ENCODE measurements at places on chromosomes 16 and 17.
A peak's percentile ranks its signal among the peaks of the same experiment; 100 is the strongest.

DNA sequence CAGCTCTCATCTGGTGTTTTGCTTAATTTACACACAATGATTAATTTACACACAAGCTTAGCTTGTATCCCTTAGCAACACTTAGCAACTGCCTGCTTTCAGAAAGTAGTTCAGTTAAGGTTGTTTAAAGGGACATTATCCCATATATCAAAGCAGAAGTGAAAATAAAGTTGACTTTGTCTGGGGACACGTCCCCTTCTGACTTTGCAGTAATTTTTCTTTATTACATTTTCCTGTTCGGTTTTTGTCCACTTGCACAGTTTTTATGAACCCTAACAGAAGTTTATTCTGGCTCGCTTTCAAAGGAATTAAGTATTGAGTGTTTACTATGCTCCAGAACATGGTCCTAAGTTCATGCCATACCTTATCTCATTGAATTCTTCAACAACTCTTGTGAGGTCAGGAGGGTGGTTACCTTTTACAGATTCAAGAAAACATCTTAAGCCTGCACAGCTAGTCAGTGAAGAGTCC lies 41.5 kb downstream of the ARHGAP44 start:
- no peaks in the 10 kb centered on the region for H3K36me3 ChIP-seq
- DNase-seq, result no peak
- H3K27ac ChIP-seq, result no peak overlapping the region
- H3K4me3 ChIP-seq, result no peak overlapping the region
- peaks cover 12% of the 10 kb centered on the region for H3K27me3 ChIP-seq
- no peaks in the 10 kb centered on the region for H3K4me1 ChIP-seq

- H3K36me3 ChIP-seq, result no peaks in the 10 kb centered on the region
- H3K27me3 ChIP-seq, result no peaks in the 10 kb centered on the region
- H3K4me3 ChIP-seq, result no peak overlapping the region
Measured at GRCh38 chr17:51818777-51819176, 339.7 kb downstream of the CA10 start.

DNA sequence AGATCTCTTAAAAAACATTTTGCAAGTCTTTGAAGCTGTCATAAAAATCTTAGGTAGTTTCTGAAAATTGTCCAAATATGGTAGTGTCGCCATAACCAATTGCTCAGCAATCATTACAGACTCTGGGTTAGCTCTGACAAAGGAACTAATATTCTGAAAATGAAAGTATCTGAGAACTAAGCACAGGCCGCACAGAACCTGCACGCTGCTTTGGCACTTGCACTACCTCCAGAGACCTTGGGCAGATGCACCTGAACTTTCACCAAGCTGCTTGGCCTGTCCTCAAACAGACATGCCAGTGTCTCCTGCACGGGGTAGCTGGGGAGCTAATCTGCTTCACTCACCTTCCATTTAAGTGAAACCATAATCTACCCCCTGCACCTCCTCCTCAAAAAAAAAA lies 317.0 kb downstream of the MAF start:
- peaks cover 39% of the 10 kb centered on the region for H3K4me1 ChIP-seq
- no peaks in the 10 kb centered on the region for H3K36me3 ChIP-seq
- H3K4me3 ChIP-seq, result no peak overlapping the region
- H3K27me3 ChIP-seq, result peaks cover 43% of the 10 kb centered on the region
- no peak for DNase-seq

- peaks cover 12% of the 10 kb centered on the region for H3K4me1 ChIP-seq
- H3K36me3 ChIP-seq, result peaks cover 18% of the 10 kb centered on the region
- no peak for DNase-seq
- no peak overlapping the region for H3K4me3 ChIP-seq
Measured at GRCh38 chr16:81624760-81625543, 154.1 kb upstream of the PLCG2 start.

GRCh38 chr16:87207965-87208364 lies 109.2 kb downstream of the C16orf95 start:
- peaks cover 5% of the 10 kb centered on the region for H3K27me3 ChIP-seq
- H3K36me3 ChIP-seq, result no peaks in the 10 kb centered on the region
- no peak overlapping the region for H3K27ac ChIP-seq
- DNase-seq, result no peak
- H3K4me3 ChIP-seq, result no peak overlapping the region

GRCh38 chr16:8943966-8944759 lies 19.5 kb downstream of the USP7 start:
- peak overlapping the region; percentile 94 for H3K27ac ChIP-seq
- H3K4me3 ChIP-seq, result peak overlapping the region; percentile 73
- H3K4me1 ChIP-seq, result peaks cover 74% of the 10 kb centered on the region
- peaks cover 5% of the 10 kb centered on the region for H3K36me3 ChIP-seq

DNA sequence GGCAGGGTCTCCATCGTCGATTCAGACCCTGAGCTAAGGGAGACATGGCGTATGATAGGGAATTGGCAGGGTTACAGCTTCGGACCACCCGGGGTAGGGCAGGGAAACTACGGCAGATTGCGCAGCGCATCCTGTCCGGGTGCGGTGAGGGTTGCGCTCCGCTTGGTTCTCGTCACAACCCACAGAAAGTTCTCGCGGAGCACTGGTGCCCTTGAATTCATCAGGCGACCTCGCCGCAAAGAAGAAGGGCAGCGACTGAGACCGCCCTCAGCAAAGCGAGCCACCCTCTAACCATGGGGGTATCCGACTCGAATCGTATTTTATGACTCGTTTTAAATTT lies 1.2 kb downstream of the HS3ST3B1 start:
- H3K36me3 ChIP-seq, result peaks cover 18% of the 10 kb centered on the region
- peaks cover 19% of the 10 kb centered on the region for H3K27me3 ChIP-seq
- peaks cover 42% of the 10 kb centered on the region for H3K4me1 ChIP-seq
- H3K27ac ChIP-seq, result peak overlapping the region; percentile 92
- DNase-seq, result peak; percentile 76

GRCh38 chr17:79887451-79887991 lies 48.3 kb upstream of the CBX4 start:
- no peak for DNase-seq
- no peaks in the 10 kb centered on the region for H3K36me3 ChIP-seq
- no peak overlapping the region for H3K27ac ChIP-seq
- peaks cover 76% of the 10 kb centered on the region for H3K27me3 ChIP-seq
- peaks cover 5% of the 10 kb centered on the region for H3K4me1 ChIP-seq
- H3K4me3 ChIP-seq, result no peak overlapping the region

GRCh38 chr16:1278477-1278876 lies 22.6 kb downstream of the TPSD1 start:
- no peaks in the 10 kb centered on the region for H3K36me3 ChIP-seq
- no peak for DNase-seq
- H3K27ac ChIP-seq, result no peak overlapping the region
- peaks cover 32% of the 10 kb centered on the region for H3K27me3 ChIP-seq
- H3K4me1 ChIP-seq, result peaks cover 4% of the 10 kb centered on the region

DNA sequence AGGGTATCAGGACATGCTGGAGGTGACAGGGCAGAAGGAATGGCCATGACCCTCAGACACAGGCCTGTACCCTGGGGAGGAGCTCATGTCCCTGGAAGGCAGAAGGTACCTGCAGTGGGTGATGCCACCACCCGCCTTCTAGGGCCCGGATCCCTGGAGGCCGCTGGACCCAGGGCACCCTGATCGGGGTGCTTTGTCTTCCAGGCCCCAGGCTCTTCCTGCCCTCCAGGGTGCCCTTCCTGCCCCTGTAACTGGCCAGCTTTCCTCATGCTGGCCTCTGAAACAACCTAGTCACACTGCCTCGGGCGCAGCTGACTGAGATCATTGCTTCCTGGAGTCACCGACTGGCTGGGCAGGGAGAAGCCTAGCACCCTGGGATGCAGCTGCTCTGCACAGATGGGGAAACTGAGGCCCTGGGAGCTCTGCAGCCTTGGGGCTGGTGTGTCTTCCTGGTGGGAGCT lies 5.8 kb downstream of the ADCY7 start:
- H3K4me1 ChIP-seq, result peaks cover 49% of the 10 kb centered on the region
- H3K27ac ChIP-seq, result peak overlapping the region; percentile 80
- no peak for DNase-seq
- H3K27me3 ChIP-seq, result no peaks in the 10 kb centered on the region
- peaks cover 3% of the 10 kb centered on the region for H3K36me3 ChIP-seq
- H3K4me3 ChIP-seq, result no peak overlapping the region

GRCh38 chr16:31696968-31697743 lies 169.5 kb downstream of the AHSP start:
- DNase-seq, result no peak
- H3K4me1 ChIP-seq, result peaks cover 10% of the 10 kb centered on the region
- no peak overlapping the region for H3K4me3 ChIP-seq
- peaks cover 6% of the 10 kb centered on the region for H3K36me3 ChIP-seq

GRCh38 chr16:46737621-46738214 lies 10.4 kb downstream of the MYLK3 start:
- H3K4me3 ChIP-seq, result no peak overlapping the region
- H3K4me1 ChIP-seq, result peaks cover 6% of the 10 kb centered on the region
- H3K27me3 ChIP-seq, result no peaks in the 10 kb centered on the region
- no peaks in the 10 kb centered on the region for H3K36me3 ChIP-seq
- peak overlapping the region; percentile 72 for H3K27ac ChIP-seq

GRCh38 chr16:2956579-2956956 lies 7.5 kb upstream of the KREMEN2 start:
- H3K27ac ChIP-seq, result no peak overlapping the region
- no peak for DNase-seq
- H3K4me1 ChIP-seq, result peaks cover 8% of the 10 kb centered on the region
- no peak overlapping the region for H3K4me3 ChIP-seq
- no peaks in the 10 kb centered on the region for H3K36me3 ChIP-seq

DNA sequence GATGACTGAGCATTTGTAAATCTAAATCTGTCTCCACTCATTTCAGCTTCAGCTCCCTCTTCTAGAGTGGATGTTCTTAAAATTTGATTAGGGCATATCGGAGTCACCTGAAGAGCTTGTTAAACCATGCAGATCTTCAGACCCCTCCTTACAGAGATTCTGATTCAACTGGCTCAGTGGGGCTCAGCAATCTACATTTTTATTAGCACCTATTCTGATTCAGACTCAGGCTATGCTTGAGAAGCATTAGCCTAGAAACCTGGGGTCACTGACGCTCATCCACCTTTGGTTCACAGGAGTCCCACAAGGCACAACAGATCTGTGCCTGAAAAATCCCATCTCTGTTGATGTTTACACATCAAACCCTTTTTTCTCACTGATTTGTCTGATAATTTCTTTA lies 365.6 kb downstream of the GRIN2A start:
- peaks cover 18% of the 10 kb centered on the region for H3K27me3 ChIP-seq
- H3K4me1 ChIP-seq, result no peaks in the 10 kb centered on the region
- H3K36me3 ChIP-seq, result no peaks in the 10 kb centered on the region
- H3K4me3 ChIP-seq, result no peak overlapping the region

DNA sequence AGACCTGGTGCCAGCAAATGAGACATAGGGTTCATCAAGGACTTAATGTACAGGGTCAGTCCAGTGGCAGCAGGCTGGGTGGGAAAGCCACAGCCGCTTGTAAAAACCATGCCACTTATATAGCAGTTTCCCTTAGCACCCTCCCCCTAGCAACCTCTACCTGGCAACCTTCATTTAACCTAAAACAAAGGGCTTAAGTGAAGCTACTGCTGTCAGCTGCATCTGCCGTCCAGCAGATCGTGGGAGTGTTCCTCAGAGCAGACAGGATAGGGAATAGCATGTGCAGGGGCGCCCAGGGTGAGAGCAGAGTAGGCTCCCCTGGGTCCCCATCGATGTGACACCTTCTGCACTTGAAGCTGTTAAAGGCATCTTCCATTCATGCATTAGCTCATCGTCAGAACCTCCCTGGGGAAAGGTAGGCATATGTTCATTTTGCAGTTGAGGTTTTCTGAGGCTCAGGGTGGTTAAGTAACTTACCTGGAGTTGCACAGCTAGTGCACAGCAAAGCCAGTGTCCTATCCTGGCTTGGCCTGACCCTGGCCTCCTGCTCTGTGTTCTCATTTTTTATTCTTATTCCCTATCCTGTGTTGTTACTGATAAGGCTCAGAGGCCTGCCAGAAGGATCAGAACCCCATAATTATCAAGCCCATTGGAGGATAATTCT lies 112.5 kb downstream of the SOCS1 start:
- peaks cover 32% of the 10 kb centered on the region for H3K4me1 ChIP-seq
- no peak overlapping the region for H3K27ac ChIP-seq
- no peak for DNase-seq
- peaks cover 41% of the 10 kb centered on the region for H3K36me3 ChIP-seq
- no peaks in the 10 kb centered on the region for H3K27me3 ChIP-seq

GRCh38 chr17:64747938-64748540 lies 85.9 kb upstream of the SMURF2 start:
- no peaks in the 10 kb centered on the region for H3K27me3 ChIP-seq
- H3K36me3 ChIP-seq, result peaks cover 8% of the 10 kb centered on the region
- no peak overlapping the region for H3K27ac ChIP-seq
- no peak for DNase-seq
- no peaks in the 10 kb centered on the region for H3K4me1 ChIP-seq
- H3K4me3 ChIP-seq, result no peak overlapping the region

GRCh38 chr16:49441366-49441780 lies 67.8 kb downstream of the C16orf78 start:
- peak overlapping the region; percentile 40 for H3K27ac ChIP-seq
- H3K4me3 ChIP-seq, result peak overlapping the region; percentile 66
- peak; percentile 50 for DNase-seq
- H3K27me3 ChIP-seq, result no peaks in the 10 kb centered on the region
- H3K4me1 ChIP-seq, result peaks cover 16% of the 10 kb centered on the region

DNA sequence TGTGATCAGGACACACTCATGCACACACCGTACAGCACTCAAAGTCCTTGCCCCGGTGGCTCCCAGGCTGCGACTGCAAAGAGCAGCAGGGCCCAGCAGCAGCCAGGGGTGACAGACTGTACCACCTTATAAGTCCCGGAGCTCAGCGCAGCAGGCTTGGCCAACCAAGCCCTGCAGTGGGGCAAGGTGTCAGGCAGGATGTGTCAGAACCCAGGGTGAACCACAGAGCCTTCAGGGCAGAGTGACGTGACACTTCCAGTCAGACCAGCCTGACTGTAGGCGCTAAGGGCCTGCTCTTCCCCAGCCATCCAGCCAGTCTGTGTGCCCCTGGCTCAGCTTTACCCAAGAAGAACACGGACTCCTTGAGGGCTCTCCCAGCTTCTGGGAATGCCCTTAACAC lies 204.1 kb downstream of the COPRS start:
- no peak overlapping the region for H3K4me3 ChIP-seq
- no peaks in the 10 kb centered on the region for H3K36me3 ChIP-seq
- peaks cover 40% of the 10 kb centered on the region for H3K27me3 ChIP-seq
- DNase-seq, result no peak
- H3K4me1 ChIP-seq, result no peaks in the 10 kb centered on the region

DNA sequence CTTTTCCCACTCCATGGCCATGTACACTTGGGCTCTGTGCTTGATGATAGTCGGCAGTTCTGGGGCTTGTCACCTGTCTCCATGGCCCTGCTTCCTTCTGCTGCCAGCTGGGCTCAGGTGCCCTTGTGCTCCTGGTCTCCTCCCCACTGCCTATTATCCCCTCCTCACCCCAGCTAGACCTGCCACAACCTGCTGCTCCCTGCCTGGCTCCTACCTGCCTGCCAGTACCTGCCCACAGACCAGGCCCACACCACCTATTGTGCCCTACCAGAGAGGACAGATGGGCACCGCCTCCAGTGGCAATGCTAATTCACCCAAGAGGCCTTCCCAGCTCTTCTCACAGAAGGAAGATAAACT lies 538 bp upstream of the RAPGEFL1 start:
- peaks cover 4% of the 10 kb centered on the region for H3K27me3 ChIP-seq
- H3K27ac ChIP-seq, result no peak overlapping the region
- H3K36me3 ChIP-seq, result peaks cover 33% of the 10 kb centered on the region
- H3K4me3 ChIP-seq, result no peak overlapping the region
- no peak for DNase-seq

Measured in stimulated activated naive B cell treated with anti-CD40 and anti-IgM and Interleukin-4, amounts not matched to agents 10 μg/mL and 1 μg/mL and 100 μg/mL, for 72 hours (primary cell).